ENCODE measurements at places on chromosomes 2 and 18.

- DNase-seq: no peak
Observed at GRCh38 chr2:193885419-193885818, 1690.7 kb upstream of the TMEFF2 start.

DNA sequence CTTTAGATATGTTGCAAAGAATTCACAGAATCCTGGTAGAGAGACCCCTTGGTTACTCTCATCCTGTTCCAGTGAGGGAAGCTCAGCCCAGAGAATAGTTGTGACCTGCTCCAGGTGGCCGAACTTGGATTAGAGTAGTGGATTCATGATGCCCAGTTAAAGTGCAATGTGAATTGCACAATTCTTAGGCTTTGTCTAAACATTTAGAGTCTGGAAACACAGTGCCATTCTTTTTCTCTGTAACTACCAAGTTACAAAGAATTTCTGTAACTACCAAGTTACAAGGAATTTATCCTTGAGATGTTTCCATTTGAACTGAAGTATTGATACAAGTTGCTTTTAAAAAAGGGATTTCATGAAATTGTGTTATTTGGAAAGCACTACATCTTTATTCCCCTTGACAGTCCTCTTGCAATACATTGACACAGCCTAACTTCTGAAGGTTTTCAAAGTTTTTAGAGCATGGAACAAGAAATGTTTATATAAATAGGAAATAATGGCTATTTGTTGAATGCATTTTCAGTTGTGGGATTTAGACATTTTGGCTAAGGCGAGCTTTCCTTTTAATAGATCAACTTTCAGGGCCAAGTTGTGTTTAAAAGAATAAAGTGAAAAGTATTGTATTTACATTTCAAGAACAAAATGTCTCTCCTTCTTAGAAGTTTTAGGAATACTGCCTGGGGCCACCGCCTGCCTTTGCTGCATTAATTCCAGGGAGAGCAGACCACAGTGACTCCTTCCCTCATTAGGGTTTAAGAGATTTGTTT is 315.0 kb downstream of the LPIN1 start:
- DNase-seq: no peak

DNA sequence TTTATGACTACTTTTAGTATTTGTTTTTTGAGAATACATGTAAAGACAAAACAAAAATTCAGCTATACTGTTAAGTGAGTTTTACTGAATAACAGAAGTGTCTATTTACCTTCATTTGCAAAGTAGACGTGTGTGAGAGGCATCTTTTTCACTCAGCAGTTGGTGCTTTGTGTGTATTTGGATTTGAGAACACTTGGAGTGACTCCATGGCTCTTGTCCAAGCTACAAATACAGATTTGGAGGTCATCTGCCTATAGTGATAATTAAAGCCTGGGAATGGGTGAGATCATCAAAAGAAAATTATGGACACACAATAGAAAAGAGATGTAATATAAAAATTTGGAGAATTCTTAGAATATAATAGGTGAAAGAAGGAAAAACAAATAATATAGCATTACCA is 6.2 kb downstream of the NAB1 start:
- no peak for DNase-seq

DNA sequence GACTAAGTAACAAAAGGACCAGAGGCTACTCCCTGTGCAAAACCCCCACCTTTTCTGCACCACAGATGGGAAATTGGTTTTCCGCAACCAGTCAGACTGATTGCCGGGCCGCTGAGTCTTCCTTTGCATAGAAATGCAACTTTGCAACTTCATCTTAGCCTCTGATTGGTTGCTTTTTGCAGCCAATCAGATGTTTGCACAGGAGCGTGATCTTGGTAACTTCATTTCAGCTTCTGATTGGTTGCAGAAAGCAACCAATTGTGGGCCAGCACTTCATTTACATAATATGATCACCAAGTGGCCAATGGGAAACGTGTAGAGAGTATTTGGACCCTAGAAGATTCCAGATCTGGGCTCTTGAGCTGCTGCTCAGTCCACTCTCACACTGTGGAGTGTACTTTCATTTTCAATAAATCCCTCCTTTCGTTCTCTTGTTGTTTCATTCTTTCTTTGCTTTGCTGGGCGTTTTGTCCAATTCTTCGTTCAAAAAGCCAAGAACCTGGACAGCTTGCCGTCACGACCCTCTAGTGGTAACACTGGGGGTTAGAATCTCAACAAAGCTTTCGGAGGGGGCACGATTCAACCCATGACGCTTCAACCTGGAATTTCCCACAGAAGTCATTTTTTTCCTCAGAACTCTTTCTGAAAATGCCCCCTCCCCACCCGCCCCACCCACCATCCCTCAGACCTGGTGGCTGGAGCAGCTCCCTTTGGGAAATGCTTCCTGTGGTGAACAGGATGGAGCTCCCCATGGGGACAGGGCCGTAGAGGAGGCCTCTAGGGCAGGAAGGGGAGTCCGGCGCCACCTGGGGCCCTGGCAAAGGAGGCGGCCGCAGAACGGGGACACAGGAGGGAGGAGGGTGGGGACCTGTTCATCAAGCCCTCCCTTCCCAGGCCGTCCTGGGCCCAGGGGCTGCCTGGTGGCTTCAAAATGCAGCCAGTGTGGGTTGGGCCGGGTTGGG is 31.8 kb upstream of the KCNF1 start:
- no peak for DNase-seq

GRCh38 chr2:38115216-38116032 is 39.5 kb upstream of the CYP1B1 start:
- peak; percentile 87 for DNase-seq

DNA sequence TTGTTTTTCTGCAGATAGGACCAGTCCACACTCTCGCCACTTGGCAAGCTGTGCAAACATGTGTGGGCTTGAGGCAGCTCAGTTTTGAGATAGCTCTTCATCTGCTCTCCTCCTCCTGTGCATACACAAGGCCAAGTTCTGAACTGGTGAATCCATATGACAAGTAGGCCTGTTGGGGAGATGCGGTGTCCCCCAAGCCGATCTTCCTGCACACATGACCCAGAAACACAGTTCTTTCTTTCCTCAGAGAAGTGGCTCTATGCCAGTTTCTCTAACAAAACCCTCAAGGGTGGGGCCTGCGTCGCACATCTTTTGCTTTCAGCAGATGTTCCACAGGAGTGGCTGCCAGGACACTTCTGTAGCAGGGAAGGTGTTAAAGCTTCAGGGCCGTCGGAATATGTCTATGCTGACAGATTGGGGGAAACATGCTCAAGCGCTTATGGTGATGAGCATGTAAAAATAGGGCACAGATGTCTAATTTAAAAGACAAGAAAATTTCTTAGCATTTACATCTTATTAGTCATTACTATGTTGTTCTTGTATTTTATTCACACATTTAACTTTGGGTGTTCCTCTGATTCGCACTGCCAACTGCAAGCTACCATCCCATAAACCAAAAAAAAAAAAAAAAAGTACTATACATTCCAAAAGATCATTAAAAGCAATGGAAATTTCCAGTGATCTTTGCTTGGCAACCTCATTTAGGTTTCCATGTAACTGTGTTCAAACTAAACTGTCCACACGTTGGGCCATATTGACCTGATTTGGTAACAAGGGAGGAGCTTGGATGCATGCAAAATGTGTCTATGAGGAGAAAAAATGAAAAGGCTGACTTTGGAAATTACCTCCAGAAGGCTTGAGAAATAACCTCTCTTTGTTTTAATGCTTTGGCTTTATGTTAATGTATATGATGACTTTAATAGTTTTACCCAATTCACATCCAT is 1055.5 kb upstream of the KLHL29 start:
- DNase-seq: no peak

- no peak for DNase-seq
Observed at GRCh38 chr18:48099481-48100164, 169.2 kb upstream of the SMAD2 start.

- DNase-seq: no peak
Observed at GRCh38 chr2:150997066-150997465, 264.6 kb downstream of the RBM43 start.

DNA sequence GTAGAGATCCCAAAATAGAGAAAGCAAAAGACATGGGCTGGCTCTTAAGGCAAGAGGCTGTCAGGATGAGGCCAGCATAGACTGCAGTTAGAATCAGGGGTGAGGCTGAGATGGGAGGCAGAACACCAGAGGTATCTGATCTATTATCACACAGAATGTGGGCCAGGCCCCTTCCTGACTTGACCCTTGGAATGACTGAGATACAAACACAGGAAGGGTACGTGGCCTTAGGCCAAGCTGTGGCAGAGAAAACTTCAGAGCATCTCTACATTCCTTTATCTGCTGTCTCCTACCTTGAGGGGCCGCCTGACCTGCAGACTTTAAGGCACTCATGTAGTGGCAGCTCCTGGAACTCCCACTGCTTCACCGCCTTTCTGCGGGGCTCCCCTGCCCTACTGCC is 28.4 kb downstream of the TMEM17 start:
- DNase-seq: no peak

GRCh38 chr2:58027029-58027428 is 19.6 kb upstream of the VRK2 start:
- DNase-seq: no peak

- no peak for DNase-seq
Observed at GRCh38 chr2:168552450-168552856, 96.4 kb downstream of the CERS6 start.

DNA sequence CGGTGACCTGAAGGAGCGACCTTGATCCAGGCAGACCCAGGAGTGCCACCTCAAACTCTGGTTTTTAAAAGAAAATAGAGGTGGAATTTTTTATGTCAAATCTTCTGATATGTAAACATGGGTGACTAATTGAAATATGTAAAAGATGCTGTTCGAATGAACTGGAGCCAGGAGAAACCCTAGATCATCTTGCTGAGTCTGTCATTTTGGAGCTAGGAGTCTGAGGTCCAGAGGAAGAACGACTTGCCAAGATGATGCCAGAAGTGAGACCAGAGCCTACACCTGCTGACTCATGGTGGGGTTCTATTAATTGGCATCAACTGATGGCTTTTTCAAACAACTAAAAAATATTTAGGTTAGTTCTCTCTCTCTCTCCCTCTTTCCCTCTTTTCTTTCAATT is 74.1 kb downstream of the ACAA2 start:
- DNase-seq: no peak

DNA sequence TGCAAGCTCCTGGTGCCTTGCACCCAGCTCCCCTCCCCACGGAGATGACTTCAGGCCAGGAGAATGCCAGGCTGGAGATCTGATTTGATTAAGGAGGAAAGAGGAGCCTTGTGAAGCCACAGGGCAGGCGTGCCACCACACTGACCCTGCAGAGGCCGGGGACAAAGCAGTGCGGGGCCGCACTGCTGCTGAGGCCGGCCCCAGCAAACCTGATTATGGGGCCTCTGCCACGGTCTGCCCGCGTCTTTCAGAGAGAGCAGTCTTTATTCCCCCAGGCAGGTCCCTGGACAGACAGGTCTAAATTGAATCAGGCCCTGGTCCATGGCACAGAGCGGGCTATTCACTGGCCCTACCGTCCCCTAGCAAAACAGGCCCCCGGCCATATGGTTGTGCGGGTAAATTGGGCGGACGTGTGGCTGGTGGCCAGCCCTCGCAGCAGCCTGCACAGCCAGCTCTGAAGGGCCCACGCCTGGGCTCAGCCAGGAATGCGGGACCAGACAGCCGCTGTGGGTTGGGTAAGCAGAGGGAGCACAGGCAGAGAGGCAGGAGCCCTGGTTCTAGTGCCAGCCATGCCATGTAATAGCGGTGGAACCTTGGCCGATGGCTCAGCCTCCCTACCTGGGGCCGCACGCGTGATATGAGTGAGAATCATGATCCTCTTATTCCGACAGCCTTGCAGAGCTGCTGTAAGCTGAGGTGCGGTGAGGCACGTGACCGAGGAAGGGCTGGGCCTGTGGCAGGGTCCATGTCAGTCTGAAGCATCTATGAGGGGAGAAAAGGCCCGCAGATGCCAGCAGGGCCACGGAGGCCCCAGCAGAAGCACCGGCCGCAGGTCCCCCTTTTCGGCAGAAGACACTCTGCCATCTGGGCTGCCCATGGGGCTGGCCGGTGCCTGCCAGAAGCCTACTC is 97.3 kb upstream of the MYCN start:
- DNase-seq: no peak

- no peak for DNase-seq
Observed at GRCh38 chr18:64519201-64519600, 370.3 kb upstream of the LINC00305 start.

- DNase-seq: no peak
Observed at GRCh38 chr2:12737738-12738485, 21.2 kb downstream of the TRIB2 start.

DNA sequence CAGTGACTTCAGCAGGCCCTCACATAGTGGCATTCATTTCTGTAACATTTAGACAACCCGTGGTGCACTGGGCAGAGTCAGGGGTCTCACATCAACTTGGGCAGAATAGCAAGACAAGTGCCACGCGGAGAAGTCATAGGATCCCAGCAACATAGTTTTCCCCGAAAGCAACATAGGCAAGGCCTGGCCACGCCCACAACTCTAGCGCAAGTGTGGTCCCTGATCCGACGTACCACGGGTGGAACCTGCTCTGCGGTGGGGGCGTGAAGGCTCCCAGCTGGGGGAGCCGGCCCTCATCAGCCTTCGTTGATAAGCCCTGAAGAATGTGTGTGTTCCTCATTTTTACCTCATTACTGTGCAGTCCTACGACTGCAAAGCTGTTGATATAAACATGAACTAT is 261.2 kb downstream of the EIPR1 start:
- no peak for DNase-seq

- no peak for DNase-seq
Observed at GRCh38 chr2:72819501-72819900, 6.3 kb downstream of the EXOC6B start.

DNA sequence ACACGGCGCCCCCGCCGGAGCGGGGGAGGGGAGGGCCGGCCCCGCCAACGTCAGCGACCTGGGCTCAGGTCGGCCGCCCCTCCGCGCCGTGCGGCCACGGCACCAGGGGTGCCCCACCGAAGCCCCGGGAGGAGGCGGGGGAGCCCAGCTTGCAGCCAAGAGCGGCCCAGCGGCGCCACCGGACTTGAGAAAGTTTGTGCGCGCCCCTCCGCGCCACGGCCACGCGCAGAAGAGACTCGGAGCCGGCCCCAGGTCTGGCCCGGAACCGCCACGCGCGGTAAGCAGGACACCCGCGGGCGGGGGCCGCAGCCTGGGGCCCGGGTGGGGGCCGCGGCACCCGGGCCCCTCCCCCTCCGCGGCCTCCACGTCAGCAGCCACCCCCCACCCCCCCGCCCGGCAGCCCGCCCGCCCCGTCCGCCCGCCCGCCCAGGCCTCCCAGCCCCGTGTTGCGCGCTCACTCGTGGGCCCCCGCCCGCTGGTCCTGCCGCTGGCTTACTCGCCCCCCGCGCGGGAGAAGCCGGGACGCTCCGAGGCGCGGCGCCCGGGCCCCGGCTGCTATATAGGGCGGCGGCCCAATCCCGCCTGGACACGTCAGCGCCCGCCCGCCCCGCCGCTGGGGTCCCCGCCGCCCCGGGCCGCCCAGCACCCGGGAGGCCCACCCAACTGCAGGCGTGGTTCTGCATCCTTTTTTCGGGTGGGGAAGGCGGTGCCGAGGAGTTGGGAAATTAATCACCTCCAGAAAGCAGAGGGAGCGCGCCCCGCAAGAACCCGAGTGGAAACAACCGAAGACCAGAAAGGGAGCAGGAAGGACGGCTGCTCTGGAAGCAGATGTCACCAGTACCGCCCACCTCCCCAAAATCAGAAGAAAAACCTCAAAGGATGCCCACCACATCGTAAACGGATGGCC is 42.9 kb downstream of the HDLBP start:
- DNase-seq: no peak

- no peak for DNase-seq
Observed at GRCh38 chr2:127575941-127576432, 40.5 kb downstream of the MYO7B start.

GRCh38 chr2:236367506-236368289 is 103.5 kb upstream of the ASB18 start:
- DNase-seq: no peak

GRCh38 chr2:60353863-60354262 is 199.6 kb downstream of the BCL11A start:
- no peak for DNase-seq

- DNase-seq: peak; percentile 87
Observed at GRCh38 chr2:39492095-39492590, 55.1 kb upstream of the MAP4K3 start.
